ENCODE measurements at places on chromosomes 4 and X. TPM values are rescaled to one million over a fixed set of nuclear protein-coding genes. Genes with fewer than 3 reads are reported as not detected.
A peak's percentile ranks its signal among the peaks of the same experiment; 100 is the strongest.

DNA sequence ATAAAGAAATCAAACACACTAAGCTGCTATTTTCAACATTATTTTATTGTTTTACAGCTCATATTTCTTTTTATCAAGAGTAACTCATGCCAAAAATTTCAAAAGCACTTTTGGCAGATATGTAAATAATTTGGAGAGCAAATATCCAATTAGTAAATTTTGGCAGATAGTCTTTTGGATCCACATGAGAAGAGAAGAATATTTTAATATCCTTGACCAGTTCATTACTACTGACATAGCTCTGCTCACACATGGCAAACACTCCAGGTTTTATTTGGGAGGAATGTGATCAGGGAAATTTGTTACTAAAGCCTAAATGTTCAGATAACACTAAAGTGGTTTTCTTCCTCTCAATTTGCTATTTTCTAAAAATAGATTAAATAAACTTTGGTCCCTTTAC is 1054.3 kb downstream of the FAT4 start:
- DNase-seq: no peak

- DNase-seq: no peak
Measured at GRCh38 chr4:99352602-99353537, at the start of gene ADH1C. TSS of gene ADH1C (minus strand) at chr4:99352746. CDS start at chr4:99352675, 71 bp downstream.

GRCh38 chr4:86218746-86219473 is 140.9 kb downstream of the MAPK10 start:
- DNase-seq: no peak

DNA sequence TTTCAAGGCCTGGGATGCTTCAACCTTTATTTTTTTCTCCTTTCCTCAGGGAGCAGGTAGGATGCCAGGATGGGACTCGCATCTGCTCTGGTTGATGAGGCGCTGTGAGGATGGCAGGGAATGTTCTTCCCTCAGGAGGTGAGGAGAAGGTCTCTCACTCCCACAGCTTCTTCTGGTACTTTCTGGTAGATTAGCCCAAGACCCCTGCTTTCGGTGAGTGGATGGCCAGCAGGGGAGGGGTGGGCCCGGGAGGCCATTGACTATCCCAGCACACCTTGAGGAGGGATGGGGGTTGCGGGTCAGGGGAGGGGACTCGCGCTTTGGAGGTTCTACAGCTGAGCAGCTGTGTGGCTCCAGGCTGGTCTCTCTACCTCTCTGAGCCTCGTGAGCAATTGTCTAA is 14.8 kb downstream of the CYTL1 start:
- no peak for DNase-seq

GRCh38 chrX:153724252-153725038 is at the start of the genes ABCD1 and BCAP31:
TSS of gene ABCD1 (plus strand) at chrX:153724856. CDS start at chrX:153725267, 411 bp downstream.
TSS of gene BCAP31 (minus strand) at chrX:153724387. CDS start at chrX:153723244, 1,143 bp downstream.
- peak; percentile 85 for DNase-seq

GRCh38 chrX:148501386-148502066 is 1.1 kb downstream of the AFF2 start:
- no peak for DNase-seq

DNA sequence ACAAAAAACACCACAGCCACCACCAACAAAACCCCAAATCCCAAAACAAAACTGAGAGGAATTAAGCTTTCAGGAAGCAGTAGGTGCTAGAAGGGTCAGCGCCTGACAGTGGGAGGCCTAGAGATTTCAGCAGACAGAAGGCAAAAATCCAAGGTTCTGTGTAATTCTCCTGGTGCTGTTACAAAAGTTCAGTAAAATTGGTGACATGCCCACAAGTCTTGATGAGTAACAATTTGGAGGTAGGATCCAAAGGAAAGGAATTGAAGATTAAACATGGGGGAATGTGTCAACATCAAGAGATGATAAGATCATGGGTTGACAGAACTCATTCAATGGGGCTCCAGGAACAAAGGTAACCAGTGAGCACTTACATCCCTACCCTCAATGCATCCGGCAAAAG is 653.8 kb upstream of the CPEB2 start:
- DNase-seq: no peak

ARL9 gene
- total RNA-seq: not detected

DNA sequence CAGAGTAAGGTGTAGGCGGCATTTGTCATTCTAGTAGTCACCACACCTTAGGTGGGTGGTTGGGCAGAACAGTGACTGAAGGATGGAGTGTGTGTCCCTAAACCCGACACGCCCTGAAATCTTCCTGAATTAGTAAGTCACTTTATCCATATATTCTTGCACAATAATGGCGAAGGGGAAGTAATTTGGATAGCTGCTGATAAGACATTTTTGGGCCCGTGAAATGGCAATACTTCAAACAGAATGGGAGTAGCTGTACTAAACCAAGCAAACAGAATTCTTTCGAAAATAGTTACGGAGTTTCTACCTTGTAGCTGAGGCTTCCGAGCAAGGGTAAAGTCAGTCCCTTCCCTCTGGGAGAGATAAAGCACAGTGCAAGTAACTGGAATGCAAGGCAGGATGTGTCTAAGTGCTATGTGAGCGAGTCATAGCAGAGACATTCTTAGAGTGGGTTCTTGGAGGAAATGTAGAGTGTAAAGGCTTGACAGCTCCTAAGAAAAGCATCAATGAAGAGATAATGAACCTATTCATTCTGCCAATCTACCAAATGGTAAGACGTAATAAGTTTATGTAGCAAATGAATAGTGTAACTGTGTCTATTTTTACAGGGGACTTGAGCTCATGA is 72.8 kb downstream of the CLCN5 start:
- peak; percentile 41 for DNase-seq

MGARP gene
- 0.31 TPM for total RNA-seq

- DNase-seq: peak; percentile 40
Measured at GRCh38 chr4:165207016-165207430, 338 bp upstream of the KLHL2 start.

DNA sequence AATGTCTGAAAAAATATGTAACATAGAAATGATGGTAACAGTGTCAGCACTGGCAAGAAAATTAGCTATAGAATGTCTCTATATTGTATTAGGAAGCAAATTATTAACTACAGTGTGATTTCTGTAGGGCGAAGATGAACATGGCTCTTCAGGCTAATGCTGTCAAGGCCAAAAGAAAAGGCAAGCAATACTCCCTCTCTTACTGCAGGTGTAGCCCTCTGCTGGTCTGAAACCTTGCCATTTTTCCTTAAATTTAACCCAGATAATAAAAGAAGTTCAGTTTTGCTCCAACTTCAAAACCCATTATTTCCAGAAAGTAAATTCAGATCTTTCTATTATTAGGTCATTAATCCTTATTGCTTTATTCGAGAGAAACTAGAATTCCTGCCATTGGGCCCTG is 215.9 kb downstream of the LRBA start:
- no peak for DNase-seq

GPC3 gene
- not detected for total RNA-seq

- no peak for DNase-seq
Measured at GRCh38 chr4:79023799-79024770, 84.8 kb upstream of the PAQR3 start.

UCHL1 gene
- 167 TPM for total RNA-seq

DNA sequence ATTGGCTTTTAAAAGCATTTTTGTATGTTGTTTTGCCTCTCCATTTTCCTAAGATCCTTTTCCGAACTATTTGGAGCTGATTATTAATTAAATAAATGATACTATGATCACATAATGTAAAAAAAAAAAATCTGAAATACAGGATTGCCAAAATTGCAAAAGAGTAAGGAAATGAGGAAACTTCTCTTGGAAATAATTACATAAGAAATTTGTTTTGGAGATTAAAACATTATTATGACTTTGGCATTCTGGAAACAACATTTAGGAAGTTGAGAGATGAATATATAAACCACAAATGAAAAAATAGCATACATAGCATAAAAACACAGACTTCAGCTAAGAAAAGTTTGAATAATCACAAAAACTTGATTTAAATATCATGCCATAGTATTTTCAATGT is 33.5 kb downstream of the PF4 start:
- DNase-seq: no peak

- DNase-seq: no peak
Measured at GRCh38 chr4:69909195-69909594, 21.7 kb upstream of the CSN1S1 start.

MBNL3 gene
- total RNA-seq: 0.86 TPM

SSX3 gene
- total RNA-seq: not detected

DNA sequence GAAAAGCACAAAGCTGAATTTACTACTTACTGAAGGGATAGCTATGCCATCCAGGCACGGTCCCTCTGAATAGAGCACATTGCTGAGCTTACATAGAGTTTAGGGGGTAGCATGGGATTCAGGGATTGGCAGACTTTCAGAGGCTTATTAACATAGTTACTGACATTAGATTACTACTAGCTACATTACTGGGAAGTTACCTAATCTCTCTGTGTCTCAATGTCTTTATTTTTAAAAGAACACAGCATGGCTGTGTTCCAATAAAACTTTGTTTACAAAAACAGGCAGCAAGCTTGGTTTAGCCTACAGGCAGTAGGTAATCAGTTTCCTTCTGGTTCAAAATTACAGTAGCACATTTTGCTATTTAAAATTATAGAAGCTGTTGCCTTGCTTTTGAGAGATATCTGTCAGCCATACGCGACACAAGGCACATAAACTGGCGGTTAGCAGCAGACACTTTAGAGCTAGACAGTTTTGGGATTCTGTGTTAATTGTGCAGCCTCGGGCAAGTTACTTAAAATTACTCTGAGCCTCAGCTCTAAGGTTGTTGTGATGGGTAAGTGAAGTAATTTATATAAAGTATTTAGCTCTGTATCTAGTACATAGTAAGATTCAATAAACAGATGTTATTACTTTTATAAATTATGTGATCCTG is 6.9 kb downstream of the KLHL8 start:
- no peak for DNase-seq

GRCh38 chrX:150161193-150161592 is 201.9 kb upstream of the MAMLD1 start:
- DNase-seq: no peak

DNA sequence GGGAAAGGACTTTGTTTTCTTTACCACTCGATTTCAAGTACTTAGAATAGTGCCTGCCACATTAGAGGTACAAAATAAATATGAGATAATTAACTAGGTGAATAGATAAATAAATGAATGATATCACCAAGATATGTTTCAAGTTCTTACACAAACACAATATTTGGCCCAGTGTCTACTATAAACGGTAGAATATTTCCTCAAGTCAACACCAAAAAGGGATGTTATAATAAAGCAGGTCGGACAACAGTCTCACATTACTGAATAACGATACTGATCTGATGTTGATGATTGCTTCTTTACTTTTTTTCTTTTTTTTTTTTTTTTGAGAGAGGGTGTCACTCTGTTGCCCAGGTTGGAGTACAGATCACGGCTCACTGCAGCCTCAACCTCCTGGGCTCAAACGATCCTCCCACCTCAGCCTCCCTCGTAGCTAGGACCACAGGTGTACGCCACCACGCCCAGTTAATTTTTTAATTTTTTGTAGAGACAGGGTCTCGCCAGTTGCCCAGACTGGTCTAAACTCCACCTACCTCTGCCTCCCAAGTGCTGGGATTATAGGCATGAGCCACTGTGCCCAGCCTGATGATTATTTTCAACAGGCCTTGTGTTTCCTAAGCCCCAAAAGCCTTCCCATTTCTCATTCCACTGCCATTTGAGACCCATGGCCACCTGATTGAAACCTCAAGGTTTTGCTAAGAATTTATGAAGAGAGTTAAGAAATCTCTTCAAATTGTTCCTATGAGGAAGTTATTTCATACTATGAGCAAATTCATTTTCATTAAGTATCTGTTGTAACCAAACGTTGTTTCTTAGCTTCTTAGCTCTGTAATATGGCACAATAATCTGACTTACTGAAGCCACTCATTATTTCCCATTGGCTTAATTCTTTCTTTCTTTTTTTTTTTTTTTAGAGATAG is 2.3 kb downstream of the MANBA start:
- no peak for DNase-seq

AADAT gene
- 9.1 TPM for total RNA-seq

GRCh38 chr4:166311169-166311568 is 438.1 kb downstream of the TLL1 start:
- no peak for DNase-seq

- no peak for DNase-seq
Measured at GRCh38 chrX:53403535-53403934, 18.9 kb downstream of the SMC1A start.

DNA sequence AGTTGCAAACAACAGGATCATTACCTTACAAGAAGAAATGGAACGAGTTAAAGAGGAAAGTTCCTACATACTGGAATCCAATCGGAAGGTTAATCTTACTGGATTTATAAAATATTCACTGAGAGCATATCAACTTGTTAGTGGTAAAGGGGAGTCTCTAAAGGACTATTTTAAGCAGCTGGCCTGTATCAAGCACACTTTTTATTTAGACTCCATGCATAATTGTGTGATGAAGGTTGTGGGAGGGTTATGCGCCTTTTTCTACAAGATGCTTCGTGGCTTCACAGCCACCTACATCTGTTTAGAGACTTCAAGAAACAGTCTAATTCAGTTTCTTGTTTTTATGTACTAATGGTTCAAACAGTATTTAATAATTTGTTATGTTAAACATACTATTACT is 56.6 kb downstream of the GRSF1 start:
- peak; percentile 7 for DNase-seq

CENPU gene
- 18.1 TPM for total RNA-seq

GRCh38 chrX:64377753-64378152 is 17.5 kb downstream of the MTMR8 start:
- DNase-seq: no peak

UBE2K gene
- total RNA-seq: 18.4 TPM

GSPT2 gene
- total RNA-seq: 10.2 TPM

- no peak for DNase-seq
Measured at GRCh38 chr4:8404791-8405515, 35.6 kb downstream of the ACOX3 start.

NUP62CL gene
- total RNA-seq: not detected

DNA sequence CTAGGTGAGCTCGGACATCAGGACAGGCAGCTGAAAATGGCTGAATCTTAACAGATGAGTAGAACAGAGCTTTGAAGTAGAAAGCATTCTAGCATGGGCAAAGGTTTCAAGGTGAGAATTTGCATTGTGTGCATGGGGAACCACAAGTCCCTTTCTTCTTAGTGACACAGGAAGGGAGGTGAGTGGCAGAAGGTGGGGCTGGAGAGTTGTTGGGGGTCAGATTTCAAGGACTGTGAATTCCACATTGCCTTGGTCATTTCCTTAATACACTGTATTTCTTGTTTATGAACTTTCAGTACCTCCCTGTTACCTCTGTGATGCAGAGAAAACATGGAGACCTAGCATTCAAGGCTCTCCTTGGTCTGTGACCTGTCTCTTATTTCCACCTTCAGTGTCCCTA is 4.1 kb downstream of the APEX2 start:
- no peak for DNase-seq

STARD8 gene
- total RNA-seq: 3.4 TPM

CCSER1 gene
- not detected for total RNA-seq

CPLX1 gene
- total RNA-seq: 1.2 TPM

All from myocyte (in vitro differentiated cells).